ENCODE measurements at places on chromosomes 1 and 21.

DNA sequence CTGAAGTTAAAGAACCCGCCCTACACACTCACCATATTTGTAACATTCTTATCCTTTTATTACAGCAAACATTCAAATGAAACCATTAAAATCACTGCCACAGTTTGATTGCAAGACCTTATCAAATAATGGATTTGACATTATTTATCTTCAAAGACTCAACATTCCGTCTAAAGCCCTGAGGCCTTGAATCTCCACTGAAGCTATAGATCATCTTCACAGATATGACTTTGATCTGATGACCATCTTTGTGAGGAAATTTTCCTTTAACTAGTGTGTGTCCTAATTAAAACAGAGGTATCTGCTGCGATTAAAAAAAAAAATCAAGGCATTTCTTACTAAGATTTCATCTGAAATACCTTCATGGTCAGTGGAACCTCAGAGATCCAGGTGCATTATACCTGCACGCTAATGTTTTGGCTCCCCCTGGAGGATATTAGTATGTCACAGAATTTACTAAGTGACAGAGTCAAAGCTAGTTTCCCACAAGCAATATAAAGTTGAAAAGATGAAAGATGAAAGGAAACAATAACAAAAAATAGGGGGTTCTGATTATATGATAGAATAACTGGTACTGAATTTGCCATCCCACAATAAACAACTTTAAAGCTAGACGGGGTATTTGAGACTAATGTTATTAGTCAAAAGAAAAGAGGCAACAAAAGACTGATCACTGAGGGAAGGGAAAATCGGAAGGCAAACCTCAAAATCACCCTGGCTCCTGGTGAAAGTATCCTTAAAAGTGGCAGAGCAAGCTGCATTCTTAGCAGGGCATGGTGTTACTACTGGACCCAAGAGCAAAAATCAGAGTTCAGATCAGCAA, 923.4 kb downstream of the NCAM2 start:
- no peak for DNase-seq

DNA sequence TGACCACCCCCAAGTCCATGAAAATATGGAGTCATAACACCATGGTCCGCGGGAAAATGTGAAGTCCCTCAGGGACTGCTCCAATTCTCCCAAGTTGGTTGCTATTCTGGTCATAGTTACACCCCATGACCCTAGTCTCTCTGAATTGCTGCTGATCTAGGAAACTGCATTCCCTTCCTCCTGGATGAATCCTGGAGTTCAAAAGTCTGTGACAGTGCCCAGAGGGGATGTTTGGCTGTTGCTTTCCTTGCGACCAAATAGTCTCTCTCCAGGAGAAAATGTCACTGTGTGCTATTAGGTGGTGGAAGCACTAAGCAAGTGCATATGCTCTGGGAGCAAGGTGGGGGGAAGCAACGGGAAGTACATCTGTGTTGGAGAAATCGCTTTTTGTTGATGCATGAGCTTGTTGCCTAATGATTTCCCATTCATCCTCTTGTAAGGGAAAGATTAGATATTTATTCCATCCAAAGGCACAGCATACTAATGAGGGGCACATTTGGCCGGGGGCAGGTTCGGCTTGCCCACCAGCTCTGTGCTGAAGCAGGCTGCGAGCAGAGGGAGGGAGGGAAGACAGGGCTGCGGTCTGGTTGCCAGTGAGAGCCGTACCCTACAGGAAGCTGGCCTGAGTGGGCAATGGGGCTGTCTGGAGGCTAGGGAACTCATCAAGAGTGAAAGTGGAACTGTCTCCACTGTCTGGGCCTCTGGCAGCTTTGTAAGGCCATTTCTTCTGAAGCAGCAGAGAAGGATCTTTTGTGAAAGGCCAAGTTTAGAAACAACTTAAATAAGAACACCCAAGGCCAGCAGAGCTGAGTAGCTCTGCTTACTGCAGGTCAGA, 27.2 kb downstream of the SYT6 start:
- DNase-seq, result no peak

DNA sequence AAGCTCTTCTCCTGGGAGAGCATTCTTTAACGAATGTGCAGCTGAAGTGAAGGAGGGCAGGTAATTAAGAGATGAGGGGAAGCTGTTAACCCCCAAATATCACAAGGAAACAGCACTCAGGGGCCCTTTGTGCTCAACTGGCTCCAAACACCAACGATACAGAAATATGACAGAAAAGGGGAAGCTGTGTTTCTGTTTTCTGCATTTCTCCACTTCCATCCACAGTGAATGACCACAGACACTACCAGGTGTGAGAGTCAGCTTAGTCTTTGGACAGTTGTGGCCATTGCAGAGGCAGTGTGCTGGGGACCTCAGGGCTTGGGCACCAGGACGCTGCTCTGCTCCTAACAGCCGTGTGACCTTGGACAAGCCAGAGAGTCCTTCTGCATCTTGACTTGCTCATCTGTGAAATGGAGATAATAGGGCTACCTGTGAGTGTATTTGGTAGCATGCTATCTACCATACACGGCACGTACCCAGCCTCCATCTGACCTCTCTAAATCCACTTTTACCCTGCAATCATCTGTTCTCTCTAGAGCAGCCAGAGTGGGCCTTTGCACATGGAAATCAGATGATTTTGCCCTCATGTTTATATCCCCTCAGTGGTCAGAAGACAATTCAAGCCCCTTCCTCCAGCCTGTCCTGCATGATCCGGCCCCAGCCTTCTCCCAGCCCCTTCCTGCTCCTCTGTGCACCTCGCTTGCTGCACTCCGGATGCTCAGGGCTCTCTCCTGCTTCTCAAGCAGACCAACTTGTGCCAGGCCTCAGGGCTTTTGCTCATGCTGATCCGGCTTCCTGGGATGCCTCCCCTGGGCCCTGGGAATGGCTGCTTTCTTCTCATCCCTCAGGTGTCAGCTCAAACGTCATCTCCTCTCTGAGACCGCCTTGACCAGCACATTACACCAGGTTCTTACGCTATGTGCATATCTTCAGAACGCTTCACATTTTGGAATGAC, 4.7 kb upstream of the TINAGL1 start:
- no peak for DNase-seq

DNA sequence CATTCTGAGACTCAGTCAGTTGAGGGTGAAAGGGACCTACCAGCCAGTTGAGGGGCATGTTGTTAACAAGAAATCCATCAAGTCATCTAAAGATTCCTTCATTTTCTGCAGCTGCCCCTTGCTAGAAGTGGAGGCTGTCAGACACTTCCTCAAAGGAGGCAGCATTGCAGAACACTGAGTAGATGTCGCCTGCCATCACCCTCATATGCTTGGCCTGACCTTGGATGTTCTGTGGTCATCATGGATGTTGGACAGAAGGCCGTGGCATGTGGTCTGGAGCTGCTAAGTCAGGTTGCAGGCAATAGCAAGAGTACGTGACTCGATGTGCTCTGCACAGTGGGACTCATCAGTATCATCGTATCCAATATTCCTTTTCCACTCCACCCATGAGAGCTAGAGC, 70.6 kb downstream of the GATAD2B start:
- no peak for DNase-seq

GRCh38 chr1:58931756-58932155, 147.9 kb upstream of the JUN start:
- no peak for DNase-seq

- no peak for DNase-seq
These were observed 50.0 kb upstream of the TENT5C start for GRCh38 chr1:117555806-117556205.

GRCh38 chr1:241816008-241816407, 32.0 kb upstream of the EXO1 start:
- no peak for DNase-seq

GRCh38 chr1:21189906-21190500, 13.3 kb upstream of the EIF4G3 start:
- no peak for DNase-seq

GRCh38 chr1:84913555-84913892, 20.5 kb upstream of the LPAR3 start:
- no peak for DNase-seq

DNA sequence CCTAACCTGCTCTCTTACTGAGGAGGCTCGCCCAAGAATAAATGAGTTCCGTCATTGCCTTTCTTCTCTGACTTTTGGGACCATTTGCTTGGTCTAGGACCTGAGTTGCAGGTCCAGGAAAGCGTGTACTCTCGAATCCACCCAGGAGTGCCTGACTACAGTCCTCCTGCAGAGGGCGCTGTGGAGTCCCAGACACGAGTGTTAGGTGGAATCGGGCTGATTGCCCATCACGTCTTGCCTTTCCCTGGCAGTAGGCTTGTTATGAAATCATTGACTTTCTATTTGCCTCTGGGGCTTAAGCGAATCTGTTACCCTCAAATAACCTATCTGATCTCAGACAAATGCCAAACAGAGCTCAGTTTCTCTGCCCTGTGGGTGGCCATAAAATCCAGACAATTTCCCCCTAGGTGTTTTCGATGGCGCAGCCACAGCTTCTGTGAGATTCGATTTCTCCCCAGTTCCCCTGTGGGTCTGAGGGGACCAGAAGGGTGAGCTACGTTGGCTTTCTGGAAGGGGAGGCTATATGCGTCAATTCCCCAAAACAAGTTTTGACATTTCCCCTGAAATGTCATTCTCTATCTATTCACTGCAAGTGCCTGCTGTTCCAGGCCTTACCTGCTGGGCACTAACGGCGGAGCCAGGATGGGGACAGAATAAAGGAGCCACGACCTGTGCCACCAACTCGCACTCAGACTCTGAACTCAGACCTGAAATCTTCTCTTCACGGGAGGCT, at the start of gene IL20:
Gene IL20 (plus strand): TSS at position 685 of the 733 bp plus-strand sequence. CDS start 230 bp downstream, outside the sequence.
- peak; percentile 77 for DNase-seq

DNA sequence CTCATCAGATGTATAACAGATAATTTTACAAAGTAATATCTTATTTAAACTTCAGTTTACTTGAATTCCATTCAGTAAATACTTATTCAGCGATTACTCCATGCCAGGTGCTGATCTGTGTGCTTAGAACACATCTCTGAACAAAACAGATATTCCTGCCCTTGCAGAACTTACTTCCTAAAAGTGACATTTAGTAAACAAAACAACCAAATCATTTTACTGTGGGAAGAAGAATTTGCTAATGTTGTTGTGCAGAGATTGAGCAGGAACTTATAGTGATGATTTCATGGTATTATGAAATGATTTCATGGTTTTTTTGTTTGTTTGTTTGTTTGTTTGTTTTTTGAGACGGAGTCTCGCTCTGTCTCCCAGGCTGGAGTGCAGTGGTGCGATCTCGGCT, 39.3 kb upstream of the WLS start:
- no peak for DNase-seq

GRCh38 chr1:10536133-10536770, 61.5 kb downstream of the PEX14 start:
- no peak for DNase-seq

- no peak for DNase-seq
These were observed 38.3 kb downstream of the IFI44 start for GRCh38 chr1:78687914-78688313.

DNA sequence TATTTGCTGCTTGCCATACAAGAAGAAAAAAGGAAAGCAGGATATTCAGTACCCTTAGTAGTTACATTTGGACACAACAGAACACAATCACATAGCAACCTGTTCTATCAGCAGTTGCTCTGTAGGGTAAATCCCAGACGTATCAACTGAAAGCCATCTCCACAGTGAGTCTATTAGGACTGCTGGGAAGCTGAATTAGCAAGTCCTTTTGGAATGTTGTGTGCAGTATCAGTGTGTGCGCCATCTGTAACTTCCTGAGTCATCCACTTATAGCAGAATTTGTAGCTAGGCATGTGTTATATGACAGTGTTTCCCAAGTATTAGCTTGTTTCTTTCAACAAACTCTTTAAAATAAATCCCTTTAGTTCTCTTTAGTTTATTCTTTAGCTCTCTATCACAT, 21.3 kb downstream of the CCDC30 start:
- DNase-seq, result no peak

GRCh38 chr1:201349092-201349491, 28.4 kb downstream of the TNNT2 start:
- DNase-seq, result no peak

GRCh38 chr1:61487801-61488200, 237.1 kb downstream of the TM2D1 start:
- no peak for DNase-seq

- DNase-seq, result no peak
These were observed 57.5 kb downstream of the TYW3 start for GRCh38 chr1:74790453-74790852.

DNA sequence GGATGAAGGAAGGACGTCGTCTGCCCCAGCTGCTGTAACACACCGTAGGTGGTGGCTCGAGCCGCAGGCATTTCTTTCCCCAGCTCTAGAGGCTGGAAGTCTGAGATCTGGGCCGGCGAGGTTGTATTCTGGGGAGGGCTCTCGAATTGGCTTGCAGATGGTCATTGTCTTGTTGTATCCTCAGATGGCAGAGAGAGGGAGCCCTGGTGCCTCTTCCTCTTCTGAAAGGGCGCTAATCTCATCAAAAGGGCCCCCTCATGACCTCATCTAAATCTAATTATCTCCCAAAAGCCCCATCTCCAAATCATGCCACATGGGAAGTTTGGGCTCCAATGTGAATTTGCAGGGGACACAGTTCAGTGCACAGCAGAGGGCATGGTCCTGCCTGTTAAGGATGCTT, 109.0 kb downstream of the SIK1 start:
- no peak for DNase-seq

GRCh38 chr1:206725109-206725963, 40.6 kb downstream of the MAPKAPK2 start:
- peak; percentile 34 for DNase-seq

DNA sequence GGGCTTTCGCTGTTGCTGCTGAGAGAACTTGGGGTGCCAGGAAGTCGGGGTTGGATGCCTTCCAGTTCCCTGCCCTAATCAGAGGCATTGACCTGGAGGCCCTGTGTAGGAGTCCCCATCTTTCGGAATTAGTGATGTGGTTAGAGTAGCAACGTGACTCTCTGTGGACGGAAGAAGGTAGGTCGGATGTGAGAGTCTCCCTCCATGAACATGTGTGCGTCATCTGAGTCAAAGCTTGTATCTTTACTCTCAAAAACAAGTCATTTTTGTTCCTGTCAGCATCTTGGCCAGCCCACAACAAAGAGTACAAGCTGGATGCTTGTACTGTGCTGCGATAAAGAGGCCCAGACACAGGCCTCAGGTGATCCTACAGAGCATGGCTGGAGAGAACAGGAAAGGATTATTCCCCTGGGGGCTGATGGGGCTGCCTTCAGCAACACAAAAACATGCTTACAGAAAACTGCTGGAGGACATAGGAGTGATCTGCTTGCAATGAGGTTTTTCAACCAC, 31.0 kb upstream of the IL10 start:
- no peak for DNase-seq
